ENCODE measurements at places on chromosomes 4 and X. TPM values are rescaled to one million over a fixed set of nuclear protein-coding genes. Genes with fewer than 3 reads are reported as not detected.
A peak's percentile ranks its signal among the peaks of the same experiment; 100 is the strongest.

DNA sequence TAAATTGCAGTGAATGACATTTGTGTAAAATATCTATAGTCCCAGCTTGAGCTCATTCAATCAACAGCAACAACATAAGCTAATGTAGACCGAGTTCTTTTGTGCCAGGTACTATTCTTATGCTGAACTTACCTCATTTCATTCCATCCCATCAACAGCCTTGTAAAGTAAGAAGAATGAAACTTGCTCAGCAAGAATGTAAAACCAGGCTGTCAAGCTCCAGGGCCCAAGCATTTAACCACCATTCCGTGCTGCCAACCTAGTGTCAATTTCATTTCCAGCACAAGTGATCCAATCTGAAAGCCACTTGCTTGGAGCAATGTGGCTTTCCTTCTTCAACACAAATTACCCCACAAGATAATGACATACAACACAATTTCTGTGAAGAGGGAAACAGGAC is 36.6 kb downstream of the RASSF6 start:
- no peak overlapping the region for H3K4me3 ChIP-seq
- H3K27me3 ChIP-seq: no peaks in the 10 kb centered on the region
- no peak overlapping the region for H3K27ac ChIP-seq
- no peak for DNase-seq
- no peaks in the 10 kb centered on the region for H3K4me1 ChIP-seq

DNA sequence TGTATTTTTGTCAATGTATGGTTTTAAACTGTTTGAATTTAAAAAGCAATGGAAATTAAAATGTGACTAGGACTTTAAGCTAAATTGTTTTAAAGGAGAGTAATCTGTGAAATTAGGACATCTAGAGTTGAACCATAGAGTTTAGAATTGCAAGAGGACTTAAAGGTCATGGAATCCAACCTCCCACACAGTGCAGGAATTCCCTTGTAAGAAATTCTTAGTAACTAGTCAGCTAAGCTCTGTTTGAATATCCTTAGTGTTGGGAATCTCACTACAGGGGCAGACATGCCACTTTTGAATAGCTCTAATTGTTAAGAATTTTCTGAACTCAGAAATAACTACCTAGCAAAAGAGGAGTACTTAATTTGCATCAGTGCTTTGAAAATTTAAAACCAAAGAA is 292.9 kb downstream of the IL1RAPL1 start:
- no peak overlapping the region for H3K4me3 ChIP-seq
- H3K4me1 ChIP-seq: no peaks in the 10 kb centered on the region
- H3K27ac ChIP-seq: no peak overlapping the region

DNA sequence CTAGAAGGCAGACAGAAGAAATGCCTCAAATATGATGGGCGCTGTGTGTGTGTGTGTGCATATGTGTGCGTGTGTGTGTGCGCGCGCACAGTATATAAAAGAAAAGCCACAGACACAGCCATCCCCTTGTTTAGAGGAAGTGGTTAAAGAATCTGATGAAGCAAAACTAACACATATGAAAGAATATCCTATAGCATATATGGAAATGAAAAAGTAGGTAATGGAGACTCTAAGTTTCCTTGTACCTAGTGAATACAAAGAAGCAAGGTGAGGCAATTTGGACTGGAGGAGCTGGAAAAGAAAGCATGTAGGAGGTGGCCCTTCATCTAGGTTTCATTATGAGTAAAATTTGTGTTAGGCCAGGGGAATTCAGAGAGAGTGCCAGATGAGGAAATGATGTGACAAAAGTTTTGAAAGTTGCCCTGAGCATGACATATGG is 58.6 kb upstream of the MCF2 start:
- no peak for DNase-seq
- no peak overlapping the region for H3K27ac ChIP-seq
- H3K36me3 ChIP-seq: no peaks in the 10 kb centered on the region
- no peaks in the 10 kb centered on the region for H3K4me1 ChIP-seq
- H3K27me3 ChIP-seq: no peaks in the 10 kb centered on the region

GRCh38 chr4:742742-743311 is 37.2 kb downstream of the PCGF3 start:
- no peak overlapping the region for H3K27ac ChIP-seq
- no peak overlapping the region for H3K4me3 ChIP-seq
- no peaks in the 10 kb centered on the region for H3K4me1 ChIP-seq
- H3K27me3 ChIP-seq: no peaks in the 10 kb centered on the region
- DNase-seq: peak; percentile 72

DNA sequence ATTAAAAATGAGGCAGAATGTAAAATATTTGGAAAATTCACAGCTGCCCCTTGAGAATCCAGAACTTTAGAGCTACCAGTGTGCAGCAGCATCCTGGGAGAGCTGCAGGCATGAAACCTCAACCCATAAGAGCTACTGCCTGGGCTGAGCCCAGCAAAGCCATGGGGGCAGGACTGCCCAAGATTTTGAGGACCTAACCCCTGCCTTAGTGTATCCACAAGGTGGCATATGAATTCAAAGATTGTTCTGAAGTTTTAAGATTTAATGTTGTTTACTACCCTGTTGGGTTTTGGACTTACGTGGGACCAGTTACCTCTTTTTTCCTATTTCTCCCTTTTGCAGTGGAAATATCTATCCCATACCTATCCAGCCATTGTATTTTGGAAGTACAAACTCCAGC is 26.4 kb downstream of the CASP6 start:
- no peaks in the 10 kb centered on the region for H3K36me3 ChIP-seq
- H3K4me1 ChIP-seq: no peaks in the 10 kb centered on the region
- no peak overlapping the region for H3K27ac ChIP-seq
- H3K27me3 ChIP-seq: no peaks in the 10 kb centered on the region
- no peak overlapping the region for H3K4me3 ChIP-seq

DNA sequence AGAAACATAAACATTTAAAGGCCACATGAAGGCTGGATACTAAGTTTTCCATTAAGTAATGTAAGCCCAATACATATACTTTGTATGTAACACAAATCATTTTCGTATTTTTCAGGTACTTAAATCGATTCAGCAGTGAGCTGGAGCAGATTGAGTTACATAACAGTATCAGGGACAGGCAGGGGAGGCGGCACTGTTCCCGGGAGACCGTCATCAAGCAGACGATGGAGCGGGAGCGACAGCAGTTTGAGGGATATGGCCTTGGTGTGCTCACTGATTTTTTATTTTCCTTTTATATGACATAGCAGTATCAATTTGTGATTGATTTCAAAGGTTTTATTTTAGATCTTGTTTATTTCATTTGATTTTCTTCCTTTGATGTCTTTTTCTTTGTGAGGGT is 20.7 kb downstream of the TMA16 start:
- H3K27me3 ChIP-seq: no peaks in the 10 kb centered on the region
- H3K27ac ChIP-seq: peak overlapping the region; percentile 50
- H3K36me3 ChIP-seq: peaks cover 11% of the 10 kb centered on the region
- no peak for DNase-seq
- H3K4me3 ChIP-seq: no peak overlapping the region

DNA sequence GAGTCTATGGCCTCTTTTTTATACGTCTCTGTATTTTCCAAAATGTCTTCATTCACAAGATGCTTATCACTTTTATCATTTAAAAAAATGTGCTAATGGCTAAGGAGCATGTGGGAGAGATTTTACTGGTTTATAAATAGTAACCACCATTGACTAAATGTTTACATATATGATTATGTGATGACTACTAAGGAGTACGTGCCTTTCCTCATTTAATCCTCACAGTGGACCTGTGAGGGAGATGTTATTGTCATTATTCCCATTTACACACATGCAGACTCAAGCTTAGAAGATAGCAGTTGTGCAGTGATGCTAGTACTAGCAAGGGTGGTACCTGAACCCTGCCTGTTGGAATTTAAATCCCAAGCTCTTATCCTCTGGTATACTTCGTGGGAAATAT is 2.4 kb downstream of the SRD5A3 start:
- peaks cover 15% of the 10 kb centered on the region for H3K4me1 ChIP-seq
- H3K27me3 ChIP-seq: no peaks in the 10 kb centered on the region
- no peak for DNase-seq
- peak overlapping the region; percentile 56 for H3K27ac ChIP-seq
- H3K36me3 ChIP-seq: peaks cover 19% of the 10 kb centered on the region

DNA sequence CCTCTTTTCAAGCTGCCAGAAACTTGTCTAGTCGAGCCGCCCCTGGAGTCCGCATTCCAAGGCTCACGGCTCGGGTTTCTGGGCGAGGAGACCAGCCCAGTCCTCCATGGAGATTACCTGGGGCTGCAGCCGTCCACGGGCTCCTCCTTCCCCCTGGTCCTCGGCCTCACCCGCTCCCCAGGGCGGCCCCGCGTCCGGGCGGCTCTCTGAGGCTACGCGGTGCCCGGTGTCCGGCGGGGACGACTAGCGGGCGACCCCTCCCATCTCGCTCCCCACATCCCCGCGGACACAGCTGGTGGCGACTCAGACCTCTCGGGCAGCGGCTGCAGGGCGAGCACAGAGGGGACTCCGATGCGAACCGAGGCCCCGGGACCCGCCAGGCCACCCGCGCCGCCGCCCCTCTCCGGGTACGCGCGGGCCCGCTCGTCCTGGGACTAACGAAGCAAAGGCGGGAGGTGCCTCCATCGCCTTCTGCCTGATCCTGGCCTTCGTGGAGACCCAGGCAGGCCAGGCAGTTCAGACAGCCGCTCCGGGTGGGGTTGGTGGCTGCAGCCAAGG is 159.4 kb downstream of the TRAM1L1 start:
- H3K36me3 ChIP-seq: no peaks in the 10 kb centered on the region
- no peak overlapping the region for H3K4me3 ChIP-seq
- H3K27ac ChIP-seq: no peak overlapping the region
- no peak for DNase-seq
- H3K27me3 ChIP-seq: no peaks in the 10 kb centered on the region
- no peaks in the 10 kb centered on the region for H3K4me1 ChIP-seq

DNA sequence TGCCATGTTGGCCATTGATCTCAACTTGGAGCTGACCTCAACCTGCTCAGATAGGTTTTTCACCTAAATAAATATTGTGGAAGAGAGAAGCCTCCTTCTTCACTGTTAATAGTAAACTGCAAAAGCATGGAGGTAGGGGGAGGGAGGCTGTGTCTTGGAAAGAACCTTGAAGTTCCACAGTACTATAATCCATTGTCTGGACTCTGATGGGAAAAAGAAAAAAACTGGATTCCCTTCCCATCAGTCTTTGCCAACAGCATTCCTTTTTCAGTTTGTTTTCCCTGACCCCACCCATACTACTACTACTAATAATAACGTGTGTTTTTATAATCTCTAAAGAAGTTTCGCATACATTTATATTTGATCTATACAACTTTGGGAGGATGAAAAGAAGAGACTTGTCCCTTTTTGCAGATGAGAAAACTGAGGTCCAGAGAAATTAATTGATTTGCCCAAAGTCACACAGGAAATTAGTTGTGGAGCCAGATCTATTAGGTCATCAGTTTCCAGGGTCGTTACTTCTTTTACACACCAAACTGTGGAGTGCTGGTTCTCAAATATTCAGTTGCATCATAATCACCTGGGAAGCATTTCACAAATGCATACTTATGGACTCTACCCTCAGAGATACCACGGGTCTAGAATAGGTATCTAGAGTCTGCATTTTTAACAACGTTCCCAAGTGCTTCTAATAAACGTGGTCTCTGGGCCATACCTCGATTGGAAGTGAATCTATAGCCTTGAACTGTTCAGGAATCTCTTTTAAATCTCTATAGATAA is 59.1 kb downstream of the LUZP4 start:
- no peak overlapping the region for H3K4me3 ChIP-seq
- no peaks in the 10 kb centered on the region for H3K27me3 ChIP-seq
- H3K4me1 ChIP-seq: peaks cover 11% of the 10 kb centered on the region
- H3K27ac ChIP-seq: no peak overlapping the region
- DNase-seq: no peak
- no peaks in the 10 kb centered on the region for H3K36me3 ChIP-seq

DNA sequence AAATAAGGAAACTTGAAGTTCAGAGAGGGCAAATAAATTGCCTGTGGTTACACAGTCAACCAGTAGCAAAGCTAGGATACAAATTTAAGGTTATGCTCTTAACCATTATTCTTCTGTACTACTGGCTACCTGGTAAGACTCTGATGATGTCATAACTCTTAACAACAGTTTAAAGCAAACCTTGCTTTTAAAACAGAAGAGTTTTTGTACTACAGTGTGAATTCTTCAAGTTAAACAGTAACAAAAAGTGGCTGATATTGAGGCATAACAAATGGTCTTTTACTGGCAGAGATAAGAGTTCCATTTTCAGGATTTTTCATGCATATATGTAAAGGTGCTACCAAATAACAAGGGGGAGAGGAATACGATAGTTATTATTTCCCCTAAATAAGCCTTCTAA is 23.4 kb downstream of the TAB3 start:
- H3K4me3 ChIP-seq: no peak overlapping the region
- H3K27me3 ChIP-seq: no peaks in the 10 kb centered on the region
- H3K4me1 ChIP-seq: no peaks in the 10 kb centered on the region
- no peak overlapping the region for H3K27ac ChIP-seq
- DNase-seq: no peak

GRCh38 chrX:118968031-118968430 is 6.4 kb upstream of the LONRF3 start:
- no peaks in the 10 kb centered on the region for H3K36me3 ChIP-seq
- H3K27me3 ChIP-seq: peaks cover 22% of the 10 kb centered on the region

DNA sequence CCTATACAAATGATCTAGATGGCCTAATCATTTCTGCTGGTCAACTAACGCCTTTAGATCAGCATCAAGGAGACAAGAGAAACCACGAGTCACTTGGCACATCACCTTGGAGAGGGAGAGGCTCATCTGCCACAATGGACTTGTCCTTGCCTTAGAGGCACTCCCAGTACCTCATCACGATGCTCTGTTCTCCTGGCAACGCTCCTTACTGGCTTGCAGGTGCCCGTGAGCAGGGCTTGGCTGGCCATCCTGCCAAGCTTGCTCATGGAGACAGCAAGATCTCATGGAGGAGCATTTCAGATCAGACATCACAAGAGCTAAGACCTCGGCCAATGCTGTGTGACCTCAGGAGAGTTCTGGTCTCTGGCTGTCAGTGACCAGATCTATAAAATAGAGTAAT is 2.7 kb upstream of the SMIM20 start:
- H3K27ac ChIP-seq: no peak overlapping the region
- no peak overlapping the region for H3K4me3 ChIP-seq
- H3K27me3 ChIP-seq: no peaks in the 10 kb centered on the region
- H3K36me3 ChIP-seq: peaks cover 19% of the 10 kb centered on the region

GRCh38 chrX:150933945-150934350 is 35.5 kb upstream of the CD99L2 start:
- H3K36me3 ChIP-seq: no peaks in the 10 kb centered on the region
- H3K27ac ChIP-seq: no peak overlapping the region
- H3K4me1 ChIP-seq: no peaks in the 10 kb centered on the region
- no peak overlapping the region for H3K4me3 ChIP-seq
- peaks cover 34% of the 10 kb centered on the region for H3K27me3 ChIP-seq
- no peak for DNase-seq

FAM13A gene
- total RNA-seq: 13.5 TPM

STS gene
- 14.1 TPM for total RNA-seq

SCML2 gene
- 1.4 TPM for total RNA-seq

SPATA18 gene
- total RNA-seq: not detected

EGFL6 gene
- total RNA-seq: not detected

KCNE5 gene
- total RNA-seq: 0.71 TPM

SHISA3 gene
- not detected for total RNA-seq

GAGE2A gene
- total RNA-seq: not detected

UGT2B7 gene
- total RNA-seq: 25.5 TPM

MAGEB3 gene
- total RNA-seq: not detected

ZNF718 gene
- 14.6 TPM for total RNA-seq
